ENCODE measurements at places on chromosomes 12 and 14.

- no peak for DNase-seq
Measured at GRCh38 chr14:45150386-45150890, 14.7 kb downstream of the FANCM start.

DNA sequence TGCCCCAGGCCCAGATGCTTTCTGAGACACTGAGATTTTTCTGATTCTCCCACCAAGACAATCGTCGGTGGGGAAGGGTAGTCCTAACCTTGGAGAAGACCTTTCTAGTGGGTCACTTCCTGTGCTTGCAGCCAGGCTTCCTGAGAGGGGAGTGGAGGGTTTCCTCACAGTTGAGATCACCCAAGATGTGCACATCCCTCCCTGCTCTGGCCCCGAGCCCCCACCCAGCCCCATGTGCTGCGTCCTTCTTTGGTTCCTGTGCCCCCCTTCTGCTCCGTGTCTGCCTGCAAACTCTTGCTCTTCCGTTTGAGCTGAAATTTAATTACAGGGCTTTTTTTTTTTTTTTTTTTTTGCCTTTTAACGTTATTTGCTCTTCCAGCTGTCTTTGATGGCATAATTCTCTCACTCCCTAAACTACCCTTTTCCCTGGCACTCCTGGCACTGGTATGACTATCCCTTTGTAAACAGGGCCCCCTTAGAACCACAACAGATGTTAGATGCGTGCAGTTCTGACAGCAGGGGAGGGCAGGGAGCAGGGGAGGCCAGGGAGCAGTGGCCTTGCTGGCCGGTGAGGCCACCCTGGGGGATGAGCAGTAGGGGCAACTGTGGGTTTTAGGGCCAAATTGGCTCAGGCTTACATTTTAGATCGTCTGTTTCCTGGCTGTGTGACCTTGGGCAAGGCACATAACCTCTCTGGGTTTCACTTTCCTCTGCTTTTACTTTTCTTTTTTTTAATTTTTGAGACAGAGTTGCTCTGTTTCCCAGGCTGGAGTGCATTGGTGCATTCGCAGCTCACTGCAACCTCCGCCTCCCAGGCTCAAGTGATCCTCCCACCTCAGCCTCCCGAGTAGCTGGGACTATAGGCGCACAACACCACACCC is 144.5 kb downstream of the PHETA1 start:
- DNase-seq: no peak

- no peak for DNase-seq
Measured at GRCh38 chr12:26678697-26679660, 154.0 kb downstream of the ITPR2 start.

- no peak for DNase-seq
Measured at GRCh38 chr12:81332054-81332453, 254.2 kb downstream of the ACSS3 start.

- DNase-seq: no peak
Measured at GRCh38 chr12:70982991-70983390, 62.5 kb upstream of the PTPRR start.

DNA sequence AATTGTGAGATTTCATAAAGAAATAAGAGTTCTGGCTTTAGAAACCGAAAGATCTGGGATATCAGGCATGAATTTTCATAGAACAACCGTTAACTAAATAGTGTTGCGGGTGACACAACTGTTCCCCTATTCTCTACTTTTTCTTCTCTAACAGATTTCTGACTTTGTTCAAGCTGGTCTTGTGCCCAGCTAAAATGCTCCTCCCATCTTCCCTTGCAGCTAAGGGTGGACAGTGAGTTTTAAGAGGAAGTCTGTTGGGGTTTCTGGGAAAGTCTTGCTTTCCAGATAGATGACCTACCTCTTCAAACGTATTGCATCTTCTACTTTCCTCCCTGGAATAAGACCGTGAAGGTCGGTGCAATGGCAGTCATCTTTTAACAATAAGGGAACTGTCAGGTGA is 18.7 kb downstream of the CCDC63 start:
- DNase-seq: no peak

DNA sequence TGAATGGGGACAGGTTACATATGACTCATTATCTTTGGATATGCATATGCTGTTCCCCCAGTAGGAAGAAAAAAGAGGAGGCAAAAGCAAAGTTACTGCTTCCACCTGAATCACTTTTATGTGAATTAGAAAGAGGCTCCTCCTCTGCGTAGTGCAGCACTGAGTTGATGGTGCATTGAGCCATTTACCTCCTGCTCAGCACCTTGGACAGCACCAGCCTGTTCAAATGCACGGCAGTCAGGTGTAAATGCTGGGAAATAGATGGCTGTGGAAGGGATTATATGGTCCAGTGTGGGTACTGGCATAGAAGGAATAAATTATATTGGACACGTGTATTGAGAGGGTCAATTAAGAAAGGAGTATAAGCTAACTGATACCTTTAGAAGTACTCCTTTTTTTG is 541.9 kb upstream of the SEL1L start:
- no peak for DNase-seq

GRCh38 chr12:55726971-55727370 is 1.8 kb downstream of the CD63 start:
- DNase-seq: no peak

DNA sequence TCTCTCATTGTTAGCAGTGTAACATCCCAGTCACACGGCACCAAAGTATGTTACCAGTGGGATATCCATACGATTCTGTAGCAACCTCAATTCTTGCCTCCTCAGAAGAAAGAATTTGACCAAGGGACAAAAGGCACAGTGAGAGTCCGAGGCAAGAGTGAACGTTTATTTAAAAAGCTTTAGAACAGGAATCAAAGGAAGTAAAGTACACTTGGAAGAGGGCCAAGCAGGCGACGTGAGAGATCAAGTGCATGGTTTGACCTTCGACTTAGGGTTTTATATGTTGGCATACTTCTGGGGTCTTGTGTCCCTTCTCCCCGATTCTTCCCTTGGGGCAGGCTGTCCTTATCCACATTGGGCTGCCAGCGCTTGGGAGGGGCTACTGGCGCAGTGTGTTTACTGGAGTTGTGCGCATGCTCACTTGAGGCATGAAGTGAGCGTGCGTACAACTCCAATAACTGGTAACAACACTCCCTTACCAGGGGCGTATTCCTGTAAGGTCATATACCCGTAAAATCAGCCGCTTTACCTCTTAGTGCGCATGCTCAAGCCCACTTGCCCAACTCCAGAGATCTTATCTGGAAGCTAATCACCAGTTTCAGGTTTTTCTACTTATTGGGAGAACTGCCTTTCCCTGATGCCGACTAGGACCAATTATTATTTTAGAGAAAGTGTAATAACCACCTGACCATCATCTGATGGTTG is 71.7 kb downstream of the FAR2 start:
- DNase-seq: no peak

GRCh38 chr12:45981075-45981837 is 9.1 kb downstream of the SCAF11 start:
- no peak for DNase-seq

- no peak for DNase-seq
Measured at GRCh38 chr12:41188058-41188840, at the start of gene PDZRN4. PDZRN4 (plus strand) TSS chr12:41188320.

DNA sequence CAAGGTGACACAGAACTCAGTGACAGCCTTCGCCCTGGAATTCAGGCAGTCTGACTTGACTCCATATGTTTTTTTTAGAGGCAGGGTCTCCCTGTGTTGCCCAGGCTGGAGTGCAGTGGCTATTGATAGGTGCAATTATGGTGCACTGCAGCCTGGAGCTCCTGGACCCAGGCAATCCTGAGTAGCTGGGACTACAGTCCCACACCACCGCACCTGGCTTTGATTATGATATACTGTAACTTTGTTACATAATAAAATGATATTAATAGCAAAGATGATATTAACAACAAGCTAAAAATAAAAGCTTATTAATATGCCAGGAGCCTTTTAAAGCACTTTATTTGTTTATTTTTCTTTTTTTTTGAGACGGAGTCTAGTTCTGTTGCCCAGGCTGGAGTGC is 9.8 kb downstream of the VSIG10 start:
- no peak for DNase-seq

- no peak for DNase-seq
Measured at GRCh38 chr12:77923882-77924281, 93.2 kb downstream of the NAV3 start.

DNA sequence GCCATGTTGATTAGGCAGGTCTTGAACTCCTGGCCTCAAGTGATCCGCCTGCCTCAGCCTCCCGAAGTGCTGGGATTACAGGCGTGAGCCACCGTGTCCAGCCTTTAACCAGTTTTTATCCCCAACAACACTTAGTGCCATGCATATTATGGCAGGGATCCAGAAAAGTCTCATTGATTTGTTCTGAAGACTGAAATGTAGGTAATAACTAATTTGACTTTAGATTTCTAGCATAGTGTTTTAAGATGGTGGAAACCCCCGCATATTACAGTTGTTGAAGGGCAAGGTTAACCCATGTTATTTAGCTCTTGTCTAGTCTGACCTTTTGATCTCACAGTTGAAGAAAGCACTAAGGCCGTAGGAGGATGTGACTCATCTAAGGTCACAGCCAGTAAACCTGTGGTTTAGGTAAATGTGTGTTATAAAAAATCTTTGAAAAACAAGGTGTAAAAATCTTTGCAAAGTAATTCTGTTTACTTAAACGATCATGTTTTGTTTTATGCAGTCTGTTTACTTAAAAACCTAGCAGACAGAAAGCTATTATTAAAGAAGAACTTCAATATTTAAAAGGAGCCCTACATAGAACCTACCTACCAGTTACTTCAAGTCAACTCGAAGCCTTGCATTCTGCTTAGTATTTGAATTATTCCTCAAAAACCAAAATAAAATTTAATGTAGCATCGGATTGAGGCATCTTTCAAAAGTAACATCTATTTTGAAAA is 24.8 kb downstream of the BICDL1 start:
- DNase-seq: no peak

DNA sequence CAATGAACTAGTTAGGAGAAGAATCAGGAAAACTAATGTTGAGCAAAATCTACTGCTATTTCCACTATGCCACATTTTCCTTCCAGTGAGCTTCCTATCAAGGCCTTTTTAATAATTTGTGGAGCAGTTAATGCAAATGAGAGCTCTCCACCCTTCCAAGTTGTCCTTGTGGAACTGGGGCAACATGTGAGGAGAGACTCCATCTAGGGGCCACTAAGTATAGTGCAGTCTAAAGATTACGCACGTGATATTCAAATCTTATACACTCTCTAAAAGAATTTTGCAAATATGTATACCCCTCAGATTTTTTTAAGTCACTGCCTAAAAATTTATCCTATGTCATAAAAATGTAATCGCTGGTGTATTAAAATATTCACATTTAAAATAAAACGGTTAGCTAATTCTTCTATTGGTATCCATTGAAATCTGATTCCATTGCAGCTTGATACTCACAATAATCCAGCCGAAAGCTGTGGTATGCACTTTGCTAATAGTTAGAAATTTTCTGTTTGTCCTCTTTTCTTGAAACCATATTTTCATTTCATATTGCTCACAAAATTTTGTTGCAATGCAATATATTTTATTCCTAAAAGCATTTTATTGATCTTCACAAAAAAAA is 100.1 kb downstream of the PAH start:
- no peak for DNase-seq

- no peak for DNase-seq
Measured at GRCh38 chr14:22515929-22516328, 73.1 kb downstream of the DAD1 start.

- no peak for DNase-seq
Measured at GRCh38 chr12:275812-276211, 13.2 kb upstream of the SLC6A13 start.

DNA sequence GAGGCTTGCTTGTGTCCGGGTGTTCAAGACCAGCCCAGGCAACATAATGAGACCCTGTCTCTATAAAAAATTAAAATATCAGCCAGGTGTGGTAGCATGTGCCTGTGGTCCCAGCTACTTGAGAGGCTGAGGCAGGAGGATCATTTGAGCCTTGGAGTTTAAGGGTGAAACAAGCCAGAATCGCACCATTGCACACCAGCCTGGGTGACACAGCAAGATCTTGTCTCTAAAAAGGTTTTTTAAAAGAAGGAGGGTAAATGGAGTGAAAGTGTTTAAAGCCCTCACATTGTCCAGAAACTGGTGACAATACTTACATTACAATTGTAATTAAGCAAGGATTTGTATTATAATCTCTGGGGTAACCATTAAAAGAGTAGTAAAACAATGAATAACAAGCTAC is 64.2 kb downstream of the SINHCAF start:
- no peak for DNase-seq

- no peak for DNase-seq
Measured at GRCh38 chr12:102562836-102563425, 82.6 kb upstream of the IGF1 start.

GRCh38 chr14:98234208-98234607 is 1037.8 kb downstream of the BCL11B start:
- DNase-seq: no peak

GRCh38 chr12:49667325-49668090 is 39.7 kb downstream of the FMNL3 start:
- no peak for DNase-seq

- no peak for DNase-seq
Measured at GRCh38 chr12:80374615-80375014, 69.4 kb upstream of the PTPRQ start.

DNA sequence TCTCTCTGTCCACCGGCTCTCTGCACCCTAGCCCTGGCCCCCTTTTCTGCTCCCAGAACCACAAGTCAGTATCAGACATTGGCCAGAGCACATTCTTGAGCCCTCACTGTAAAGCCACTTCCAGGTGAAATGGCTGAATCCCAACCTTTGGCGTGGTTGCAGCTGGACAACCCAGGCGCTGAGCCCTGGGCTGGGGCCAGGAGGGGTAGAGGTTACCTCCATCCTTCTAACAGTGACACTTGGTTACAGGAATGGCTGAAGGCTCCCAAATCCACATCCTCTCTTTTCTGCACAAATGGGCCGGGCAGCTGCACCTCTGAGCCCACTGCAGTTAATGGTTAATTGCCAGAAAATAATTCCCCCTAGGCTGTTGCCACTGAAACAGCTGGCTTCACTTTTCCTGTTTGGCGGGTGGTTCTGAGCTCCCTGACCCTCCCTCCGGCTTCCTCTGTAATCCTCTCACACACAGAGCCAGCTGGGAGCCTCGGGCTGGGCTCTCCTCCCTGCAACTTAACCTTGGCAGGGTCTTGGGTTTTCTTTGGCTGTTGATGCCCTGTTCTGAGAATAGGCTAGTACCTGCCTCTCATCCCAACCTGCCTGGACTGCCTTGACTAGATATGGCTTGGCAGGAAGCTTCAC is 44.1 kb downstream of the TSPAN11 start:
- DNase-seq: no peak

- DNase-seq: no peak
Measured at GRCh38 chr12:27208414-27208750, 35.7 kb upstream of the STK38L start.

- no peak for DNase-seq
Measured at GRCh38 chr12:132108211-132108832, 35.8 kb downstream of the DDX51 start.

DNA sequence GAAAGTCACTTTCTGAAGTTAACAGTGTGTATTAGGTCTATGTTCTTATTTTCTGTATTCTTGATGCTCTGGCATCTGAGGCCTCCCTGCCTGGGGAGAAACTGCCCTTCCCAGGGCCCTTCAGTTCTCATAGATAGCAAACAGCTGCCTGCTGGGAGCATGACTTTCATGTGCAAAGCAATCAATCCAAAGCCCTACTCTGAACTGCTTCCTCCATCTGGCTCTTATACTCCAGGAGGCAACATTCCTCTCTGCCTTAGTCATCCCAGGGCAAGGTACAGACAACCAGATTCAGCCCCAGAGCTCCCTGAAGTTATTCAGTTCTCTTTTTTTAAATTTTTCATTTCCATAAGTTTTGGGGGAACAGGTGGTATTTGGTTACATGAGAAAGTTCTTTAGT is 41.7 kb upstream of the RIN3 start:
- no peak for DNase-seq
